Panc1 (cell line): ENCODE measurements at places on chromosomes 13 and 19. TPM values are rescaled to one million over a fixed set of nuclear protein-coding genes. Genes with fewer than 3 reads are reported as not detected.

The KLK1 gene
- 0.31 TPM for total RNA-seq

The PSG7 gene
- not detected for total RNA-seq

The ZNF729 gene
- not detected for total RNA-seq

DNA sequence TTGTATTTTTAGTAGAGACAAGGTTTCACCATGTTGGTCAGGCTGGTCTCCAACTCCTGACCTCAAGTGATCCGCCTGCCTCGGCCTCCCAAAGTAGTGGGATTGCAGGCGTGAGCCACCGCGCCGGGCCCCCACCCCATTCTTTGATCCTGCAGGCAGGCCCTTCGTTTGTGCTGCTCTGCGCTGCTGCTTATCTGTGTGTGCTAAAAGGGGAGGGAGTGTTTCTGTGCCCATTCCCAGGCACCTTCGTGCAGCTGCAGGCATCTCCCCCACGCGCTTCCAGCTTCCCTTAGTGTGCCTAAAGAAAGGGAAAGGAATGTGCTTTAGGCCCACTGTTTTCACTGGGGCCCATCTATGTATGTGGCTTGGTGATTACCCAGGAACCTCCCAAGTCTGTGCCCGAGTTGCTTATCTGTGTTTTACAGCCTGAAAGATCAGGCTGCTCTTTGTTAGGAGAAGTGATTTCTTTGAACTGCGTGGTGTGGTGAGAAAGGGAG is 27.2 kb downstream of the EPN1 start:
- no peaks in the 10 kb centered on the region for H3K36me3 ChIP-seq
- H3K27ac ChIP-seq, result no peak overlapping the region
- H3K4me3 ChIP-seq, result no peak overlapping the region
- no peaks in the 10 kb centered on the region for H3K27me3 ChIP-seq
- no peaks in the 10 kb centered on the region for H3K4me1 ChIP-seq

- no peak overlapping the region for H3K27ac ChIP-seq
- H3K27me3 ChIP-seq, result no peaks in the 10 kb centered on the region
- no peaks in the 10 kb centered on the region for H3K4me1 ChIP-seq
- H3K4me3 ChIP-seq, result no peak overlapping the region
- DNase-seq, result no peak
Measured at GRCh38 chr13:107529035-107529434, 686.3 kb downstream of the LIG4 start.

DNA sequence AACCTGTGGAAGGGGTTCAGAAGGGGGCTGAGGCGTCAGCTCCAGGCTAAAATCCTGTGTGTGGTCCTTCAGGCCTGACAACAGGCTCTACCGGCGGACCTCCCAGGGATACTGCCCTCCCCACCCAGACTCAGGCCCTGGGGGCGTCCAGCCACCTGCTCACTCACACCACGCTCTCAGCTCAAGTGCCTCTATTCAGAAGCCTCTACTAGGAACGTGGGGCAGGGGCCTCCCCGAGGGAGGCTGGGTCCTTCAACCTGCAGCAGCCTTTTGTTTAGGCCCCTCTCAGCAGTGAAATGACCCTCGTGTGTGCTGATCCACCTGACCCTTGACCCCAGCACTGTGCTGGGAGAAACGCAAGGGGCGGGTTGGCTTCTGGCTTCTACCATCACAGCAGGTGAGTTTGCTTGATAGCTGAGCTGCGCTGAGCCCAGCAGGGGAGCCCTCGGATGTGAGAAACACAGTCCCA is 10.6 kb downstream of the PLPP2 start:
- H3K36me3 ChIP-seq, result 0 out of 2 replicates have a peak, but pooled peaks cover 2% of the 10 kb centered on the region
- no peak overlapping the region for H3K27ac ChIP-seq
- DNase-seq, result no peak

DNA sequence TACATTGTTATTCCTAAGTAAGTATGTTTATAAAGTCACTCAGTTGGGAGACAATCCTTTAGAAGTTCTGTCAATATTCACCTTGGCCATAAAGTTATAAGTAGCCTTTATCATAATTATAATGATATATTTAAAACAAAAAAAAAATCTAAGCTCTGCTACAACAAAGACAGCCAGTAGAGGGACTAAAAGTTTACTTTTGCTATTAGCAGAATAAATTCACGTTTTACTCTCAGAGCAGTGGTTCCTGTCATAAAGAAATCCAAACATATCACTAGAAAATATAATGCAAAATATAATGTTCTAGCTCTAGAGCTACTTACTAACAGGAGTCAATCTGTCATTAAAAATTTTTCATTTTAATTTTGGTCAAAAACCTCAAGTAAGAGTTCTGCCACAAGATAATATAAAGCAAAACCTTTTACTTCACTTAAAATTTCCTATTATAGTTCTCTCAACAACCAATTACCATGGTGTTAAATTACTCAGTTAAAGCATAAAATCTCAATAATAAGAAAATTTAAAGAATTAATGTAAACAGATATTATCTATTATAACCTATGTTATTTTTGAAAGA is 17.7 kb downstream of the INTS6 start:
- DNase-seq, result no peak
- H3K36me3 ChIP-seq, result peaks cover 10% of the 10 kb centered on the region; the same call in 1 of the 2 replicates
- H3K4me1 ChIP-seq, result no peaks in the 10 kb centered on the region
- no peak overlapping the region for H3K4me3 ChIP-seq
- no peak overlapping the region for H3K27ac ChIP-seq
- H3K27me3 ChIP-seq, result no peaks in the 10 kb centered on the region

- no peaks in the 10 kb centered on the region for H3K27me3 ChIP-seq
- no peak overlapping the region for H3K27ac ChIP-seq
- no peaks in the 10 kb centered on the region for H3K4me1 ChIP-seq
- H3K36me3 ChIP-seq, result peaks cover 4% of the 10 kb centered on the region
- DNase-seq, result no peak
Measured at GRCh38 chr13:95073747-95074311, 227.4 kb downstream of the ABCC4 start.

- H3K27ac ChIP-seq, result no peak overlapping the region
- peaks cover 5% of the 10 kb centered on the region; the same call in 1 of the 2 replicates for H3K4me1 ChIP-seq
- no peak for DNase-seq
Measured at GRCh38 chr19:12145348-12145747, 5.2 kb upstream of the ZNF20 start.
